ENCODE measurements at places on chromosomes 7 and 10.
A peak's percentile ranks its signal among the peaks of the same experiment; 100 is the strongest.

DNA sequence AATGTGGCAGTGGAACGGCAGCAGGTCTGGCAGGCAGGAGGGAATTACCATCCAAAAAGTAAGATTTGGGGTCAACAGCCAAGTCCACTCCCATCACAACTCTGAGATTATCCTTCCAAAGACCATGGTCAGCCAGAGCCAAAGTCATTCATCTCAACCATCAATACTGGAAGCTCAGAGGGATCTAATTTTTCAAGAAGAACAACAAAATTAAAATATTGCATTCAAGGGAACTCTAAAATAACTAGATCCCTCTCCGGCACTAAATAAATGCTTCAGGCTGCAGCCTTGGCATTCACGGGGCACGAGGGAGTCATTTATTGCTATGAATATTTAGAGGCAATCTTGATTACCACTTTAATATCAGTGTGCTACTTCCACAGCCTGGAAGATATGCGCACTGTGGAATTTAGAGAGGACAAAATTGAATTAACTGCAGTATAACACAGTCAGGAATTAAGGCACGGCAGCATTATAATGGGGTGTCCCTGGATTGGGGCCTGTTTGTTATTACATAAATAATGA lies 102.0 kb downstream of the ADAM12 start:
- no peak overlapping the region for H3K4me3 ChIP-seq
- H3K27me3 ChIP-seq, result no peaks in the 10 kb centered on the region
- no peak for DNase-seq
- H3K4me1 ChIP-seq, result no peaks in the 10 kb centered on the region

DNA sequence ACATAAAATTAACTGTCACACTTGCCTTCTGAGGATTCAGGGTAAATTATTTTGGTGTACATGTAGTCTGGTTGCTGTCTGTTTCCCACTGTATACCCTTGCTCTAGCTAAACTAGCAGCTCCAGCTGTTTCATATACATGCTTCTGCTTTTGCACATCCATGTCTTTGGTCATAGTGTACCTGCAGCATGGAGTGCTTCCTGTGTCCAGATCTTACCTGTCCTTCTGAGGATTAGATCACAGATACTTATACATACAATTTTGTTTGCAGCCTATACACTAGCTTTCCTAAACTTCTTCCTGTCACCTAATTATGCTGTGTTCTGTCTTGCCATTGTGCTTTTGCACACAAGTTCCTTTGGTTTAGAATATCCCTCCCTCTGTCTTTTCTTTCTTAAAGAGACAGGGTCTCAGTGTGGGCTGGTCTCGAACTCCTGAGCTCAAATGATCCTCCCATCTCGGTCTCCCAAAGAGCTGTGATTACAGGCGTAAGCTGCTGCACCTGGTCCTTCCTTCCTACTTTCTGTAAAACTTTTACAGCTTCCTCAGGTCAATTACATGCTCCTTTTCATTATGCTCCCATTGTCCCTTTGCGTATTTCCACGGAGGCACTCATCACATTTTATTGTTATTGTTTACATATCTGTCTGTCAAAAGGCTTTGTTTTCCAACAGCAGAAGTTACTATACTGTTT lies 33.8 kb downstream of the TPST1 start:
- peak overlapping the region; percentile 0 for H3K4me3 ChIP-seq
- H3K36me3 ChIP-seq, result no peaks in the 10 kb centered on the region
- DNase-seq, result no peak
- H3K27me3 ChIP-seq, result no peaks in the 10 kb centered on the region

DNA sequence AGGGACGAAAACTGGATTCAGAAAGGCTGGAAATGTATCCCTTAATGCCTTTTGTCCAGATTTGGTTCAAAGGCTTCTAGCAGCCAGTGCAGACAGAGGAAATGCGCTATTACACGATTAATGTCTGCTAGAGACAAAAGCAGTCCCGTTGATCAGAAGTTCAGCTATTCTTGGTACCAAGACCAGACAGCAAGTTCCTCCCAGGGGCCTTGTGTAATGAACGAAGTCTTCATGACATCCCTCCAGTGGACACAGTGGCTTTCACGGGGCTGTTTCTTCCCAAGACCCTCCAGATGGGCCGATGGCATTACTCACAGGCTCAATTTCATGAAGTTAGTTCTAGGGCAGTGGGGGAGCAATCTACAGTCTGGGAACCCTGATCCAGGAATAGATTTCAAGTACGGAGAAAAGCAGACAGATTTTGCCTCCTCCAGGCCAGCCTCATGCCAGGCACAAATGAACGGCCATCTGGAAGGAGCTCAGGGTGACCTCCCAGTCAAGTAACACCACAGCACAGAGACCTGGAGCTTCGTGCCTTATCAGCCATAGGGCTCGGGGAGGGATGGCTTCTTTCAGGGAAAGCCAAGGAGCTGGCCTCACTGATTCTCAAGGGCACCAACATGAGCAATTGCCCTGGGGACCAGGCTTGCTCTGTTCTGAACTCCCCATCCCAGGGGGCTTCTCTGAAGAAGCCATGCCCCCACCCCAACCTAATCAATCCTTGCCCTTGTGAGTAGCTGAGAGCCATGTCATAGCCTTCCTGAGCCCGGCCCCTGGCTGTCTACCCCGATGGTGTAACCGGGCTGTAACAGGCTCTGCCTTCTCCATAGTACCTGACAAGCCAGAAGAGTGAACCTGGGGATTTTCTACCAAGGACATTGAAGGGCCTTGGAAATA lies 101.1 kb downstream of the PRKAG2 start:
- H3K4me3 ChIP-seq, result no peak overlapping the region
- no peak overlapping the region for H3K27ac ChIP-seq
- H3K27me3 ChIP-seq, result no peaks in the 10 kb centered on the region
- DNase-seq, result no peak

- DNase-seq, result no peak
- no peaks in the 10 kb centered on the region for H3K36me3 ChIP-seq
- no peak overlapping the region for H3K4me3 ChIP-seq
- no peaks in the 10 kb centered on the region for H3K27me3 ChIP-seq
- no peak overlapping the region for H3K27ac ChIP-seq
- H3K4me1 ChIP-seq, result no peaks in the 10 kb centered on the region
These were observed 26.2 kb upstream of the RASGEF1A start for GRCh38 chr10:43292755-43293676.

DNA sequence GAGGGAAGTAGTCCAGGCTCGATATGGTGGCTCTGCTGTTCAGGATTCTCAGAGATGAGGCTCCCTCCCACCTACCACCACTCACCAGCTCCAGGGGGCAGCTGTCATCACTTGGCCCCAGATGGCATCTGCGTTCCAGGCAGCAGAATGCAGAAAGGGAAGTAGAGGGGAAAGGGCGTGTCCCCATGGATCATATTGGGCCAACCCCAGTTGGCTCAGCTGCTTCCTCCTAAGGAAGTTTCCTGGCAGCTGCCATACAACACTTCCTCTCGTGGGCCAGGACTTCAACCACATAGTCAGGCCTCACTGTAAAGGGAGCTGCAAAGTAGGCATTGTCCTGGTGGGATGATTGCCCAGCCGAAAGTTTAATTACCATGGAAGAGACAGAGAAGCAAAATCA lies 1.6 kb upstream of the TEX36 start:
- DNase-seq, result no peak
- no peaks in the 10 kb centered on the region for H3K27me3 ChIP-seq
- H3K4me3 ChIP-seq, result no peak overlapping the region
- H3K27ac ChIP-seq, result no peak overlapping the region
- H3K36me3 ChIP-seq, result no peaks in the 10 kb centered on the region
- no peaks in the 10 kb centered on the region for H3K4me1 ChIP-seq

GRCh38 chr7:81845744-81846241 lies 75.9 kb upstream of the HGF start:
- H3K4me1 ChIP-seq, result no peaks in the 10 kb centered on the region
- no peak overlapping the region for H3K4me3 ChIP-seq
- no peaks in the 10 kb centered on the region for H3K27me3 ChIP-seq
- DNase-seq, result peak; percentile 33
- no peaks in the 10 kb centered on the region for H3K36me3 ChIP-seq

GRCh38 chr7:22589641-22590201 lies 89.7 kb upstream of the STEAP1B start:
- H3K27me3 ChIP-seq, result no peaks in the 10 kb centered on the region
- peak; percentile 66 for DNase-seq
- peak overlapping the region; percentile 28 for H3K27ac ChIP-seq
- H3K4me1 ChIP-seq, result no peaks in the 10 kb centered on the region
- no peak overlapping the region for H3K4me3 ChIP-seq

DNA sequence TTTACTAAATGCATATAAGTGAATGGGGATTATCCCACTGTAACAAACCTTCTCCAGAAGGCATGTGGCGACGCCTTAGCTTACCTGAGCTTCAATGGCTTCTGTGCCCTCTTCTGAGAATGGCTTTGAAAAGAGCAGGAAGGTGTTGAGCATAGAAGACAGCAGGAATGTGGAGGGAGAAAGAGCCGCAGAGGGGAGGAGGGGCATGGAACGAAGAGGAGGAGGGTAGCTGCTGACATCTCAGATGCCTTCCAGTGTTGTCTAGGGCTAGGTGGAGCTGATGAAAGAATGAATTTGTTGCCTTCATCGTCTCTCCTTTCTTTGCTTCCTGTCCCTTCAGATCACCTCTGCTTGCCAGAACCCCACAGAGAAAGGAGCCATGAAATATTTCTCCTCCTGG lies 86.2 kb downstream of the ITIH5 start:
- peaks cover 4% of the 10 kb centered on the region for H3K4me1 ChIP-seq
- no peak overlapping the region for H3K27ac ChIP-seq
- H3K4me3 ChIP-seq, result no peak overlapping the region
- no peak for DNase-seq
- H3K36me3 ChIP-seq, result no peaks in the 10 kb centered on the region

DNA sequence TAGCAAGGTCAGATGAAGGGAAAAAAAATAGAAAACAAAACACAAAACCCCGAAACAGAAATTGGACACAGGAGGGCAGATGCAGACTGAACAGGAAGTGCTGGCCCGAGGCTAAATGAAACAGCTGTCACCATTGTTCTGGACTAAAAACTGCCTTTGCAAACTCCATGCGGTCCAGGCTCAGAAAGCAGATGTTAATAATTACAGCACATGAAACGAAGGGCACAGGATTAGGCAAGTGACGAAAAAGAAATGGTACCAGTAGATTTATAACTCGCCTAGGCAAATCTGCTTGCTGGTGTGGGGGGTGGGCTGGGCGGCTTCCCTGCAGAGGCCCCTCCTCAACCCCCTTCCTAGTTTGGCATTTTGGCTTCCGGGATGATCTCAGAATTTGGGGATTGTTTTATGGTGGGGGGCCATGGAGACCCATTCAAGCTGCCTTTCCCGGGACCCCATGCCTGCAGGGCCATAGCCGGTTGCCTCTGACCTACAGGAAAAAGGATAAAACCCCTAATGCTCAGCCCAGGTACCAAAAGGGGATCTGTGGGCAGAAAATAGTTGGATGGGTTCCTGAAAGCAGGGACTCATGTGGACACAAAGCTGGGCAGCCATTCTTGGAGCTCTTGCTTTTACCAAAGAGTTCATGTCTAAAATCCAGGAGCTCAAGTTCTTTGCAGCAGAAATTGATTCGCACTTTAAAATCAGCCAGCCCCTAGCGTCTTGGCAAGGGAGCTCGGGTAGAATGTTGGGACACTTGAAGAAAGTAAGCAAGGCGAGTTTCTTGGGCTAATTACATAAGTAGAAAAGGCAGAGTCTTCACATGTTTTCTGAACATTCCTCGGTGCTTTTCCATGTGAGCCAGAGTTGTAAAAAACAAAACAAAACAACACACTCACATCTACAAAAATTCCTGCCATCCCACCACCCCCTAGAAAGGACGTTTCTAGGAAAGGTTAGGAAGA lies 39.0 kb upstream of the EMX2 start:
- H3K27me3 ChIP-seq, result no peaks in the 10 kb centered on the region
- H3K4me3 ChIP-seq, result no peak overlapping the region
- H3K27ac ChIP-seq, result no peak overlapping the region
- DNase-seq, result peak; percentile 91
- no peaks in the 10 kb centered on the region for H3K36me3 ChIP-seq

- H3K4me3 ChIP-seq, result no peak overlapping the region
- no peaks in the 10 kb centered on the region for H3K27me3 ChIP-seq
- H3K36me3 ChIP-seq, result no peaks in the 10 kb centered on the region
- no peaks in the 10 kb centered on the region for H3K4me1 ChIP-seq
- H3K27ac ChIP-seq, result no peak overlapping the region
These were observed 572.3 kb downstream of the TCERG1L start for GRCh38 chr10:130739016-130739756.

GRCh38 chr10:70334526-70335245 lies 47.7 kb downstream of the LRRC20 start:
- no peaks in the 10 kb centered on the region for H3K27me3 ChIP-seq
- no peak overlapping the region for H3K4me3 ChIP-seq
- H3K4me1 ChIP-seq, result no peaks in the 10 kb centered on the region

GRCh38 chr10:86366902-86367151 lies 232 bp upstream of the GRID1 start:
- peaks cover 33% of the 10 kb centered on the region for H3K27me3 ChIP-seq
- peak; percentile 81 for DNase-seq
- peaks cover 14% of the 10 kb centered on the region for H3K4me1 ChIP-seq
- H3K36me3 ChIP-seq, result no peaks in the 10 kb centered on the region

- no peak overlapping the region for H3K27ac ChIP-seq
- DNase-seq, result no peak
- H3K27me3 ChIP-seq, result no peaks in the 10 kb centered on the region
- no peak overlapping the region for H3K4me3 ChIP-seq
- no peaks in the 10 kb centered on the region for H3K4me1 ChIP-seq
These were observed 128.4 kb downstream of the GRK5 start for GRCh38 chr10:119335671-119336353.

GRCh38 chr7:158856883-158857668 lies 718 bp downstream of the DYNC2I1 start:
- H3K27me3 ChIP-seq, result no peaks in the 10 kb centered on the region
- DNase-seq, result peak; percentile 44
- H3K36me3 ChIP-seq, result no peaks in the 10 kb centered on the region

DNA sequence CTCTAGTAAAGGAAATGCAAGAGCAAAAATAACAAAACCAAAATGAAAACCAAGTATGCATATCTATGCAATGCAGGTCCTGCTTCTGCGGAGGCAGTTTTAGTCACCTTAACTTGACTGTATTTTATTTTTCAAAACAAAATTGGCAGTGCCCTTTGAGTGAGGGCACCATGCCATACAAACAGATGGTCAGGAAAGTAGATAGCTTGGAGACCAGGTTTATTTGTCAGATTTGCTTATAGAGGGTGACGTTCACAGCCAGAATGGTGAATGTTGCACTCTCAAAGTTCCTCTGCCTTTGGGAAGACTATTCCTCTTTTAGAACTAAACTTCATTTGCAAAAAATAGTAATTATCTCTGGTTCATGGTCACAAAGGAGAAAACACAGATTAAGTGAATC lies 801.9 kb downstream of the ANKRD7 start:
- H3K27ac ChIP-seq, result no peak overlapping the region
- H3K4me3 ChIP-seq, result no peak overlapping the region
- no peak for DNase-seq
- no peaks in the 10 kb centered on the region for H3K36me3 ChIP-seq

- no peak for DNase-seq
- no peak overlapping the region for H3K4me3 ChIP-seq
These were observed 25.3 kb downstream of the CCDC6 start for GRCh38 chr10:59880971-59881510.

- no peak overlapping the region for H3K4me3 ChIP-seq
- H3K27me3 ChIP-seq, result no peaks in the 10 kb centered on the region
- no peak overlapping the region for H3K27ac ChIP-seq
- H3K36me3 ChIP-seq, result no peaks in the 10 kb centered on the region
- no peak for DNase-seq
- no peaks in the 10 kb centered on the region for H3K4me1 ChIP-seq
These were observed 20.4 kb downstream of the ZAN start for GRCh38 chr7:100753750-100754149.
